ENCODE measurements at places on chromosomes 2 and 18.

- no peak for DNase-seq
- H3K4me1 ChIP-seq: no peaks in the 10 kb centered on the region
- peaks cover 6% of the 10 kb centered on the region for H3K27me3 ChIP-seq
These were observed 353.6 kb upstream of the FANCL start for GRCh38 chr2:58594762-58595161.

DNA sequence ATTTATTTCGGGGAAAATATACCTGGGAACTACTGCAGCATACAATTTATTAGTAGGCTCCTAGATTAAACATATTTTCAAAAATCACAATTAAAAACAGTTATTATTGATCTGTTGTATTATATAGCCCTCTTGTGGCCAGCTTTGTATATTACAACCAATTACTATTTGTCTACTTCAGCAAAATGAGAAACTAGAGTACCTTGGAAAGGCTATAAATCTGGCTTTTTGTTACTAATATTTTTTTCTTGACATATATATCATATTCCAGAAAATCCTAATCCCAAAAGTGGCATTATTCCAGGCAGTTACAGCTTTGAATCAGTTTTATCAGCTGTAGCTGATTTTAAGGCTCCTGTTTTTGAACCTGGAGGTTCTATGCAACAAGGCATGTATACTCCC lies 101.2 kb downstream of the UBR3 start:
- H3K27me3 ChIP-seq: no peaks in the 10 kb centered on the region
- H3K4me3 ChIP-seq: no peak overlapping the region
- H3K4me1 ChIP-seq: no peaks in the 10 kb centered on the region
- H3K27ac ChIP-seq: no peak overlapping the region
- H3K36me3 ChIP-seq: peaks cover 17% of the 10 kb centered on the region

DNA sequence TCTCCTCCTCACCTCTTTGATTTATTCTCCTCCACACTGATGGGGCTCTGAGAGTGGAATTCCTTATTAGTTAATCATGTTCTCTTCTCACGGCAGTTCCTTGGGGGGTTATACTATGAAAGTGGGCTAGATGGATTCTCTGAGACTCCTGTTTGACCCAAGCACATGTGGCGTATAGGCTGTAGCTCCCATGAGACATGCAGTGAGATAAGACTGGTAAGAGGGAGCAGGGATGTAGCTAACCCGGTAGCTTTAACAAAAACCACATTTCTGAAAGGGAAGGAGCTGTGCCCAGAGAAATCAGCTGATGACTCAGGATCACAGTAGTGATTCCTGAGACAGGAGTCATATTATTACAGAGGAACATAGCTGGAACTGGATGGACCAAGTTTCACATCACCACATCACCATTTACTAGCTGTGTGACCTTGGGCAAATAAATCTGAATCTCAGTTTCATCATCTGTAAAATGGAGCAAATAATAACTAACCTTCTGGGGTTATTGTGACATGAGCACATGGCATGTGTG lies 82.9 kb downstream of the CRIM1 start:
- no peak for DNase-seq
- H3K36me3 ChIP-seq: peaks cover 20% of the 10 kb centered on the region
- H3K4me1 ChIP-seq: peaks cover 70% of the 10 kb centered on the region
- H3K27ac ChIP-seq: peak overlapping the region; percentile 95
- no peak overlapping the region for H3K4me3 ChIP-seq

- H3K27me3 ChIP-seq: peaks cover 55% of the 10 kb centered on the region
- peaks cover 4% of the 10 kb centered on the region for H3K4me1 ChIP-seq
These were observed 66.5 kb downstream of the SOWAHC start for GRCh38 chr2:109680523-109681297.

DNA sequence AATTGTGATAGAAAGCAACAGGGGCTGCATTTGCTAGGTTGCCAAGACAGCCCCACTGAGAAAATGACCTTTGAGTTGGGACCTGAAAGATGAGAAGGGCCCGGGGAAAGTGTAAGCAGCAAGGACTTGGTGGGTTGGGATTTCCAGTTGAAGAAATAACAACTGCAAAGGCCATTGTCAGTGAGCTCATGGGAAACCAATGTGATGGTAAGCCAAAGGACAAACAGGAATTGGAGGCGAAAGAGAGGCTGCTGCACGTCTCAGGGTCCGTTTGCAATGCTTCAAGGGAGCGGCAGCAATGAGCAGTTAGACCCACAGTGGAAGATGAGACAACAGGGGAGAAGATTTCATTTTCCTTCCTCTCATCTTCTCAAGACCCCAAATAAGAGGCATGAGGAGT lies 51.5 kb upstream of the RGPD4 start:
- H3K4me3 ChIP-seq: no peak overlapping the region
- no peaks in the 10 kb centered on the region for H3K36me3 ChIP-seq
- no peak for DNase-seq
- peaks cover 46% of the 10 kb centered on the region for H3K27me3 ChIP-seq
- H3K4me1 ChIP-seq: peaks cover 5% of the 10 kb centered on the region

- no peak overlapping the region for H3K27ac ChIP-seq
- no peaks in the 10 kb centered on the region for H3K36me3 ChIP-seq
- no peak overlapping the region for H3K4me3 ChIP-seq
- no peak for DNase-seq
- H3K4me1 ChIP-seq: no peaks in the 10 kb centered on the region
These were observed 821.4 kb downstream of the RNF144A start for GRCh38 chr2:7738596-7738995.

GRCh38 chr18:26383454-26384270 lies 157.4 kb downstream of the TAF4B start:
- H3K4me1 ChIP-seq: peaks cover 33% of the 10 kb centered on the region
- no peak for DNase-seq
- H3K36me3 ChIP-seq: no peaks in the 10 kb centered on the region
- peaks cover 6% of the 10 kb centered on the region for H3K27me3 ChIP-seq
- H3K27ac ChIP-seq: no peak overlapping the region

GRCh38 chr18:45670281-45670962 lies 53.6 kb upstream of the SLC14A1 start:
- no peaks in the 10 kb centered on the region for H3K36me3 ChIP-seq
- no peak overlapping the region for H3K4me3 ChIP-seq
- peaks cover 4% of the 10 kb centered on the region for H3K4me1 ChIP-seq
- peaks cover 39% of the 10 kb centered on the region for H3K27me3 ChIP-seq

GRCh38 chr2:113324684-113325160 lies 46.0 kb upstream of the PAX8 start:
- H3K4me3 ChIP-seq: peak overlapping the region; percentile 77
- H3K27me3 ChIP-seq: no peaks in the 10 kb centered on the region
- no peaks in the 10 kb centered on the region for H3K36me3 ChIP-seq
- H3K27ac ChIP-seq: peak overlapping the region; percentile 97
- H3K4me1 ChIP-seq: peaks cover 41% of the 10 kb centered on the region

DNA sequence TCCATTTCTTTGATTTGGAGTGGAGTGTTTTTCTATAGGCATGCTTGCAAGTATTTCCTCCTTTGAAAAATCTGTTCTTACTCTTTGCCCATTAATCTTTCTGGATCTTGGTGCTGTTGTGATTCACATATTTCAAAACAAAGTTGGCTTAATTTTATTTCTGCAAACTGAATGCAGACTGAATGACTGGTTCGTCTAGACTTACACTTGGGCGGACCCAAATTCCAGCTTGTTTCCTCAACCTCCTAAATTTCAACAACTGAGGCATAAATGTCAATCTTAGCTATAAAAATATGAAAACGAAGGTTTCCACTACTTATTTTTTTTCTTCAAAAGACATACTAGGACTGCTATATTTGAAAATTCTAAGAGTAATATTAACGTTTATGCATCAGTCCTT lies 59.0 kb downstream of the ANKRD44 start:
- H3K36me3 ChIP-seq: peaks cover 1% of the 10 kb centered on the region
- H3K4me3 ChIP-seq: peak overlapping the region; percentile 15
- no peak for DNase-seq
- no peaks in the 10 kb centered on the region for H3K27me3 ChIP-seq
- peak overlapping the region; percentile 68 for H3K27ac ChIP-seq

DNA sequence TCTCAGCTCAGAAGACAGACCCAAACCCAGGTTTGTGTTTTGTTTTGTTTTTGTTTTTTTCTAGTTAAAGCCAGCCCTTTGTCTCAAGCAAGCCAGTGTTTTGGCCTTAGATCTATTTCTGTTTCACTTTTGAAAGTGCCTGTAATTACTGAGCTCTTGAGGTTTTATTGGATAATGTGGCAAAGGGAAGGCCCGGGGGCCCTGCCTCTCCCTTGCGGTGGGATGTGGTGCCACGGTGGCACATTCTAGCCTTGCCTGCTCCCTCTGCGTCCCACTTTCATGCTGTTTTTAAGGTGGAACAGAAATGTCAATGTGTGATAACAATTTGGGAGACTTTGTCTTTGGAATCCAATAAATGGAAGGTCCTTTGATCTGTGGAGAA lies 2.5 kb downstream of the HPCAL1 start:
- H3K4me3 ChIP-seq: peak overlapping the region; percentile 93
- no peaks in the 10 kb centered on the region for H3K36me3 ChIP-seq
- no peaks in the 10 kb centered on the region for H3K27me3 ChIP-seq
- peak overlapping the region; percentile 47 for H3K27ac ChIP-seq
- H3K4me1 ChIP-seq: peaks cover 30% of the 10 kb centered on the region
- DNase-seq: no peak

DNA sequence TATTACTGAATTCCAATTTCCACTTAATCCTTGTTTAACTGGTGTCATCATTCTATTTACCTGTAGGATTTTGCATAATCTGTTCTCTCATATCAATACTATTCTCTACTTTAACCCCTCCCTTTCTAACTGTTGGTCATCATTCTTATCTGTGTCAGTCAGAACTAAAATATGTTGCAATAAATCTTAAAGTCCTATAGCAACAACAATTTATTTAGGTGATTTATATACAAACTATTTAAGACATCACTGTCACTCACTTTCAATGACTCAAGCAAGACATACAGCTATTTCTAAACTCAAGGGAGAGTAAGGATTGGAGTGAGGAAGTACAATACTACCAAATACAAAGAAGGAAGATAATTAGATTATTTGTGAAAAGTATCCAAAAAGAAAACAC lies 740.4 kb downstream of the DSC3 start:
- no peaks in the 10 kb centered on the region for H3K36me3 ChIP-seq
- H3K4me3 ChIP-seq: no peak overlapping the region
- peaks cover 1% of the 10 kb centered on the region for H3K27me3 ChIP-seq

GRCh38 chr2:167017021-167017420 lies 128.7 kb downstream of the XIRP2 start:
- H3K4me1 ChIP-seq: no peaks in the 10 kb centered on the region
- no peak overlapping the region for H3K4me3 ChIP-seq
- no peaks in the 10 kb centered on the region for H3K36me3 ChIP-seq
- no peak for DNase-seq

- DNase-seq: peak; percentile 72
- H3K4me3 ChIP-seq: no peak overlapping the region
- no peaks in the 10 kb centered on the region for H3K36me3 ChIP-seq
- peaks cover under 1% of the 10 kb centered on the region for H3K27me3 ChIP-seq
- H3K27ac ChIP-seq: no peak overlapping the region
These were observed 45.8 kb downstream of the LDLRAD4 start for GRCh38 chr18:13264091-13265007.

GRCh38 chr18:41096504-41096903 lies 858.5 kb upstream of the PIK3C3 start:
- no peak overlapping the region for H3K27ac ChIP-seq
- H3K36me3 ChIP-seq: no peaks in the 10 kb centered on the region
- H3K27me3 ChIP-seq: no peaks in the 10 kb centered on the region
- DNase-seq: no peak

DNA sequence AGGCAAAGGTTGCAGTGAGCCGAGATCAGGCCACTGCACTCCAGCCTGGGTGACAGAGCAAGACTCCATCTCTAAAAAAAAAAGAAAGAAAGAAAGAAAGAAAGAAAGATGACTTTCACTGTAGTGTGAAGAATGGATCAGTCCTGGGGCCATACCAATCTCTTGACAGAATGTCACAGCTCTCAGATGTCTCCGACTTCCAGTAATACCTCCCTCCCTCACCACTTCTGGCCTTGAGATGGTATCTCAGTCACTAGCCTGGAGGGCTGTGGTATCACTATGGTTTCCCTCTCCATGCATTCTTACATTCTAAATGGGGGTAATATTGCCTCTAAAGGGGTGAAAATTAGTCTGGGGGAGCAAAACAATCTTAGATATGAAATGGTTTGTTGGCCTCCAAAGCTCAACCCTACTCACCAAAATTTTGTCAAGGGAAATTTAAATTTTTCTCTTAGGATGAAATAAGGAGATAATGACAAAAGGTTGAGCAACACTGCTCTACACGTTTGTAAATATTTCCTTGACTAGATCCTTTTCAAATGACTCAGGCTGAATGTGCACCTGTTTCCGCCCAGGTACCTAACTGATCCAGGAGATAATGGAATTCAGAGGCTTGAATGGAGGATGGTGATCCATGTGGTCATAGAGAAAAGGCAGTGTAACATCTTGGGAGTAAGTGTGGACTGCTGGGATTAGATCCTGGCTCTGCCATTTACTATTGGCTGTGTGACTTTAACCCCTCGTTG lies 19.9 kb upstream of the SPRED2 start:
- no peak overlapping the region for H3K27ac ChIP-seq
- no peak for DNase-seq
- no peaks in the 10 kb centered on the region for H3K36me3 ChIP-seq
- no peaks in the 10 kb centered on the region for H3K4me1 ChIP-seq
- H3K4me3 ChIP-seq: no peak overlapping the region

DNA sequence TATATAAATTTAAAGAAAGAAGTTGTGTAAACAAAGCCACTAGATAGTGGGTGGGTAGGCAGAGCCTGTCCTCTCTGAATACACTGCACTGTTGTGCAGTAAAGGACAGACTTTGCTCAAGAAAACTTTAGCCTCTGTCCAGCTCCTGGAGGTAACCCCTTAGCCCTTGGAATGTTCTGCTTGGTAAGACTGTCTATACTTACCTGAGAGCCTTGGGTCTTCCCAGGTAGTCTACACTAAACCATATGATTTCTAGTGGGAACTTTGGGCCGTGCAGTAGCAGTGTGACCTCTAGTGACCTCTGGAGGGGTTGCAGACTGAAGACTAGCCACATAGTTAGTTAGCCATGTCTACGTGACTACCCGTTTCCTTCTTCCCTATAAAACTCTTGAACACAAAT lies 678.3 kb upstream of the NRXN1 start:
- H3K4me1 ChIP-seq: no peaks in the 10 kb centered on the region
- H3K27me3 ChIP-seq: no peaks in the 10 kb centered on the region
- H3K27ac ChIP-seq: no peak overlapping the region
- H3K36me3 ChIP-seq: no peaks in the 10 kb centered on the region

- H3K36me3 ChIP-seq: no peaks in the 10 kb centered on the region
- H3K4me1 ChIP-seq: no peaks in the 10 kb centered on the region
- DNase-seq: no peak
These were observed 41.2 kb downstream of the SRD5A2 start for GRCh38 chr2:31539505-31539904.

GRCh38 chr2:206978746-206979145 lies 39.4 kb downstream of the CPO start:
- no peak overlapping the region for H3K4me3 ChIP-seq
- H3K4me1 ChIP-seq: peaks cover 5% of the 10 kb centered on the region
- H3K27ac ChIP-seq: no peak overlapping the region
- no peak for DNase-seq
- peaks cover 13% of the 10 kb centered on the region for H3K27me3 ChIP-seq

DNA sequence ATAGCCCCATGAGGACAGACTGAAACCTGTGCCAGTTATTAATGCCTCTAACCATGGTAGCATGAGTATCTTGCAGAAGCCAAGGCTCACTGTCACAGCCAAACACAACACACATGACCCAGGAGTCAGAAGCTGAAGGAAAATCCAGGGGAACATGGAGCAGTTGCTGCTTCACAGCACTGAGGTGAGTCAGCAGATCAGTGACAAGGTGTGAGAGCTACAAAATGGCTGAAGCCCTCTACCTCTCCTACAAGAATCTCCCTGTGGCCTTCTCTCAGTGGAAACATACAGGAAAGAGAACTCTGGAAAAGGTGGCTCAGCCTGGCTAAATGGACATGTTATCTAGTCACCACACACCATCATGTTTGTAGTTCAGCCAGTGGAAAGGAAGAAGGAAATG lies 93.5 kb downstream of the NAB1 start:
- peaks cover 8% of the 10 kb centered on the region for H3K4me1 ChIP-seq
- H3K27ac ChIP-seq: no peak overlapping the region
- H3K36me3 ChIP-seq: peaks cover 1% of the 10 kb centered on the region
- H3K4me3 ChIP-seq: no peak overlapping the region
- H3K27me3 ChIP-seq: peaks cover 15% of the 10 kb centered on the region

Measured in osteocyte (in vitro differentiated cells).